ENCODE measurements at places on chromosomes 11 and 22.

DNA sequence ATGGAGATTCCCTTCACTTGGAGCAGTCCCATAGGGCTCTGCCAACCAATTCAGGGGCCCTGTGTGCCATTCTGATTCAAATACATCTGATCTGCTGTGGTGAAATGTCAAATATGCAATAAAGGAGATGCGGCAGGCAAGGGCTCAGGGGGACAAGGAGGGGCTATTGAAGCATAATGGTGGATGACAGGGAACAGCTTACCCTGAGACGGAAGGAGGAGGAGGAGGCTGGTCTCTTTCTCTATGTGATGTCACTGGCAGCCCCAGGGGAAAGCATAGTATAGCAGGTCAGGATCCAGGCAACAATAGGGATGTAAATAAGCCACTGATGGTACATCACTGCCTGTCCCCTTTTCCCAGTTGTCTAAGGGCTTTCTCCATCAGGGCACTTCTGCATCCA, 350.9 kb upstream of the SYN3 start:
- no peak for DNase-seq

DNA sequence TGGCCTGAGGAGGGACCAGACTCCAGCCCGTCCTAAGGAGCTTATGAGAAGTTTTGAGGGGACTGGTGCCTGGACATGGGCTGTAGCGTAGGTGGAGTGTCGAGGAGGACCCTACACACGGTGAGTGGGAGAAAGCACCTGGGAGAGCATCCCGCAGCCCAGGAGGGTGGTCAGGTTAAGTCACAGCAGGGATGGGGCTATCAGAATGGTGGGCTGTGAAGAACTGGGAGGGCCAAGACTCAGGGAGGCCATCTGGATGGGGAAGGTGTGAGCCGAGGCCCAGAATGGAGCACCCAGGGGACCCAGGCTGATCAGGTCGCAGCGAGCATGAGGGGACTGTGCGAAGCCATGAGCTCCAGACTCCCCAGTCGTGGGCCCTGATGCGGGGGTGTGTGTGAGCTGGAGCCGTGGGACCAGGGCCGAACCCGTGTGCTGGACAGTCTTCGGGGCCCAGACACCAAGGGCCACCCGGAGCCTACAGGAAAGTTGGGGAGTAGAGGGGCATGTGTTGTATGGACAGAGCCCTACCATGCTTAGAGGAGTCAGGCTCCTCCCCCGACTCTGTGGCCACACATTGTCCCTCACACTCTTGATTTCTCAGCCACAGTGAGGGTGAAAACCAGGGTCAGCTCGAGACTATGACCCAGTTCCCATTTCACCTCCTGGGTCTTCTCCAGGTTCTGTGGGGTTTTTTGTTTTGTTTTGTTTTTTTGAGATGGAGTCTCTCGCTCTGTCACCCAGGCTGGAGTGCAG, 54.3 kb downstream of the BCR start:
- DNase-seq = no peak

DNA sequence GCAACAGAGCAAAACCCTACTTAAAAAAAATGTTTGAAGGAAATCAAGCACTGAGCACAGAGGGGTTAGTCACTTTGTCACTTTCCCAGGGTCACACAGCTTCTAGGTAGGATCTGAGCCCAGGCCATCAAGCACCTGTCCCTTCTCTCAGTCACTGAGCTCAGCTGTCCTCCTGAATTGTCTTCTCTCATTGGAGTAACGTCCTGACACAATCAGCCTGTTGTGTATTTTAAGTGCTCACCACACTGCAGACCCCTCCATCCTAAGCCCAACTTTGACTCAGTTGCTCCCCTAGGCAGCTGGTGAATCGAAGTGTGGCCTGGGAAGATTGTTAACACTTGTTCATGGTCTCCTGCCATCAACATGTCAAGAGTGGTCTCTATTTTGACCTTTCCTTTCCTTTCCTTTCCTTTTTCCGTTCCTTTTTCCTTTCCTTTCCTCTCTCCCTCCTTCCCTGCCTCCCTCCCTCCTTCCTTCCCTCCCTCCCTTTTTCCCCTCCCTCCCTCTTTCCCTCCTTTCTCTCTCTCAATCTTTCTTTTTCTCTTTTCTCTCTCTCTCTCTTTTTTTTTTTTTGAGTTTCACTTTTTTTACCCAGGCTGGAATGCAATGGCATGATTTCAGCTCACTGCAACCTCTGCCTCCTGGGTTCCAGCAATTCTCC, 76.1 kb downstream of the PIWIL3 start:
- no peak for DNase-seq

GRCh38 chr11:124026498-124026897, at the start of gene OR10G8:
Gene OR10G8 (plus strand): TSS chr11:124026798. CDS start chr11:124029623, 2,825 bp downstream.
- DNase-seq = no peak

DNA sequence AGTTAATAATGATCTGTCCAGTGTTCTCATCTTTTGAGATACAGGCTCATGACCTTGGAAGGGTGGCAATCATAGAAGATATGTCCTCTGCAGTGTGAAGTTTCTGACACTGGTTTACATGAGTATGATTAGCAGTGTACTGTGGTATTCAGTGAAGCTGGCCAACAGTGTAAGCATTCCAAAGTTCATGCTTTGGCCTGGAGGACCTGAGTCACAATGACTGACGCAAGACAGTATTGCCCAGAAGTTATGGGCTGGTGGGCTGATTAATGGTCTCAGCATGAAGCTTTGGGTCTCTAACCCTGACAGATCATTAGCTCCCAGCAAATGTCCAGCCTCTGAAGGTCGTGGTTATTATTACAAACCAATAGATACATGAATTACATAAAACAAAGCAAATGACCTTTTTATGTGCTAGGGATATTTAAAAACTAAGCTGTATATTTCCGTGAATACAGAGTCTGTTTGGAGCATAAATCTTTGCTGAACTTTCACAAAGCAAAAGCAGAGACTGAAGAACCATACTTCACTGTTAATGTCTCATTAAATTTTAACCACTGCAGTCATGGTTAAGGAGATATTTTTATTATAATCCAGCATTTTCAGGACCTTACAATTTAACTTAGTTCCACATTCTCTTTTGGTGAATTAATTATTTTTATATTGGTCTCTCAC, 28.3 kb upstream of the USP47 start:
- DNase-seq = peak; percentile 89

- no peak for DNase-seq
Observed at GRCh38 chr11:45942381-45942780, 19.9 kb downstream of the LARGE2 start.

DNA sequence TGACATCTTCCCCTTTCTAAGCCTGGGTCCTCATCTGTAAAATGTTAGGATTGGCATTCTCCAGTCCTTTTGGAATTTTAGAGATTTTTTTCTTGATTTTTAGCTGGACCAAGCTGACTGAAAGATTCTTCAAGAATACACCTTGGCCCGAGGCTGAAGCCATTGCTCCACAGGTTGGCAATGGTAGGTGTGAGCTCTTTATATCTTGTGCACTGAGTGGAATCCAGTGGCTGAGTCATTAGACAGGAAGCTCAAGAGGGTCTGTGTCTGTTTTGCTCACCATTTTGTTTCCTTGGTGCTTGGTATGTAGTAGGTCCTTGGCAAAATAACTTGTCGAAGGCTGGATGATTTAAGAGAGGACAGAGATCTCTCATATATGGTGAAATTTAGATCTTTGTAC, 6.2 kb downstream of the EIF3L start:
- no peak for DNase-seq

GRCh38 chr11:123853038-123853437, 32.4 kb downstream of the TMEM225 start:
- DNase-seq = no peak

DNA sequence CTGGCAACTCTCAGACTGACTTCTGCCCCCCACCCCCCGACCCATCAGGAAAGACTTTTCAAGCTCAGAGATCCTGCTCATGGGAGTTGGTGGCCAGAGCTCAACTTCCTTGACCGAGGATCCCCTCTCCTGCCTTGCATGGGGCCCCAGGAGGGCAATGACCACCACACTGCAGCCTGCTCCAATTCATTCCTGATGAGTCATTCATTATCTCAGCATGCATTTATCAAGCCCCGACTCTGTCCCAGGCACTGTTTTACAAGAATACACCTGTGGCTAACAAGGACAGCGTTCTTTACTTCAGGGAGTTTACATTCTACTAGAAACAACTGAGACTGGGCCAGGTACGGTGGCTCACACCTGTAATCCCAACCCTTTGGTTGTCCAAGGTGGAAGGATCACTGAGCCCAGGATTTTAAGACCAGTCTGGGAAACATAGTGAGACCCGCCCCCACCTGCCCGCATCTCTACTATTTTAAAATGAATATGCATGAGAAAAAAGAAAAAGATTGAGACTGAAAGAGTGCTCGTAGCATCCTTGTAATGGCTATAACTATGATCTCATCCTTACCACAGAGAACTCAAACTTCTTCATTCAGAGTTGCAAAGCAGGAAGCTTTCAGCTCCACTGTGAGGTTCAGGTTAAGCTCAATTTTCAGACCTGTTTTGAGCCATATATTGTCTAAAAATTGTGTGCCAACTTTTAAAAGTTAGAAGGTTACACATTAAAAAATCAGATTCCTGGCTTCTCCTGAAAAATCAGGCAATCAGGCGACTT, 60.4 kb downstream of the FEZ1 start:
- no peak for DNase-seq

DNA sequence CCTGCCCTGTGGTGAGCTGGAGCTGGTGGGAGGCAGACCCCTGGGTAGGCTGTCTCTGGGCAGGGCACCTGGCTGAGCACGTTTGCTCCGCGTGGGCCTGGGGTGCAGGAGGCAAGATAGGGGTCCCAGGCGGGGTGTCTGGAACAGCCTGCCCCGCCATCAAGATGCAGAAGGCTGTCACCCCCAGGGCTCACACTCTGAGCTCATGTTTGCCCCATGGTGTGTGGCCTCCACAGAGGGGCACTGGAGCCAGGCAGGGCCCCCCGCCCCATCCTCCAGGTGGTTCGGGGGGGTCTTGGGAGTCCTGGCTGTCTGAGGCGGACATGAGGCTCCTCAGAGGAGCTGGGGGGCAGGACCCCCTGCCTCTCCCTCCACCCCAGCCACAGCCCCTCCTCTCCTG, 28.9 kb upstream of the CARS1 start:
- no peak for DNase-seq

GRCh38 chr11:100383357-100383865, 303.7 kb upstream of the ARHGAP42 start:
- DNase-seq = no peak

DNA sequence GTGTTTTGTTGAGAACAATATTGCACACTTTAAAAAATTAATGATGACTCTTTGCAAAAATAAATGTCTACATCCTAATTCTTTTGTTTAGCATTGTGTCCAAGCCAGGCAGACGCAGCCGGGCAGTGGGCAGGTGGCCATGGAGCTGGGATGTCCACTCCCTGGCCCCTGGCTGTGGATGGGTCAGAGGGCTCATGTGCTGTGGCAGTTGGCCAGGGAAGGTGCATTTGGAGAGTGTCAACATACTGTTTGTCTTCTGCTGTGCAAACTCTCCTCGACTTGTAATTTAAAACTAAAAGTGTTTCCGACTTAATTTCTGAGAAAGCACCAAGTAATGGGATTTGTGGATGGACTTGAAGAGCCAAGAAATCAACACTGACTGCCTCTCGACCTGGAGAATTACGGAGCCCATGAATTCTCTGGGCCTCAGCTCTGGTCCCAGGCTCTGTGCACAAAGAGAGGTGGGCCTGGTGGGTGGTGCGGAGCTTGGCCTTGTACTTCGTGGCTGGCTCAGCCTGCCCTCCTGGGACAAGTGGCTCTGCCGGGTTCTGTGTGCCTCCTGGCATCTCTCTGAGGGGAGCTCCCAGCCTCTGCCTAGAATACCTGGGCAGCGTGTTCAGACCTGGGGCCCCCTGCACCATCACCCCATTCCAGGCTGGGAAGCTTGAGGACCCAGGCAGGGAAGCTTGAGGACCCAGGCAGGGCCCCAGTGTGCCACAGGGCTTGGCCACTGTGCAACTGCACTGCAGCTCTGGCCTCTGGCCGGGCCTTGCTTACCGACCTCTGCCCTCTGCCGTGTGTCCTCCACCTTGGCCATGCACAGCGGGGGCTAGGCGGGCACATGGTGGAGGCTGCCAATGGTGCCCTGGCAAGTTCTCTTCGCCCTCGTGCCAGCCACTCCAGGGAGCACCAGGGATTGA, 46.4 kb downstream of the RTN4R start:
- DNase-seq = no peak

DNA sequence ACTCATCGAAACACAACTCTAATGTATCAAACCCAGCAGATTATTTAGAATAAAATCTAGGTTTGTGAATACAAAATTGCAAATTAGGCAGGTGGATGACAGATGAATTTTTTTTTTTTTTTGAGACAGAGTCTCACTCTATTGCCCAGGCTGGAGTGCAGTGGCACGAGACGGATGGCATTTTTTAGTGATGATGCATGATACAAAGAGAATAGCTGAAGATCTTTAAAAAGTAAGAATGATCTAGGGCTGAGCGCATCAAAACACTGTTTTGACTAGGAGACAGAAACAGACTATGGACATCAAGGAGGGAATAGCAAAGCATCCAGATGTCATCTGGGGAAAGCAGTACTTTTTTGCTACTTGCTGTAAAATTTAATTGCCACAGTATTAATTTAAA, 63.8 kb downstream of the IMMP1L start:
- DNase-seq = no peak

DNA sequence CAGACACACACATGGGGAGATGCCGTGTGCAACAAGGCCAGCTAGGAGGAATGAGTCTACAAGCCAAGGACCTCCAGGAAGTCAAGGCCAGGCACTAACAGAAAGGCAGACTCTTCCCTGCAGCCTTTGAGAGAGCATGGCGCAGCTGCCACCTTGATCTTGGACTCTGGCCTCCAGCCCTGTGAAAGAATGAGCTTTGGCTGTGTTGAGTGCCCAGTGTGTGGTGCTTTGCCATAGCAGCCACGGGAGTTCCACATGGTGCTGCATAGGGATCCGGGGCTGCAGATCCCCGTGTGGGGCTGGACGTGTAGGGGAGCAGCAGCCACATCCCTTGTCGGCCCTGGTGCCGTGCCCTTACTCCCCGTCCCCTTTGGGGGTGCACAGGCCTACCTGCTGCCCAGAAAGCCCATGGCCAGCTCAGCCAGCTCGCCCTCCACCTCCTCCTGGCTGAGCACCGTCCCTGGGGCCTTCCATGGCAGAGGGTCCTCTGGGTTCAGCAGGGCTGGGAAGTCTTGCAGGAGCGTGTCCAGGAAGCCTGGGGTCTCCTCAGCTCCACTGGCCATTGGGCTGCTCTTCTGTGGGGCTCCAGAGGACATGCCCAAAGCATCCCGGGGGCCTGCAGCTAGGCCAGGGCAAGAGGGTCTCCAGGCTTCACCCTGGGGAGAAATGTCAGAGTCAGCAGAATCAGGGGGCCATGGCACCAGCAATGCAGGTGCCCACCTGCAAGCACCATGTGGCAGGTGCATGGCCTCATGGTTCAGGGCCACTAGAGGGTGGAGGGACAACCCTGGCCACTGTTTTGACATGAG, 7.0 kb downstream of the PPM1F start:
- no peak for DNase-seq

GRCh38 chr22:38056969-38057891, at the start of gene PICK1:
Gene PICK1 (plus strand): TSS chr22:38057404. CDS start chr22:38057810, 406 bp downstream.
- DNase-seq = peak; percentile 58

- DNase-seq = no peak
Observed at GRCh38 chr11:129852125-129852740, 36.6 kb downstream of the TMEM45B start.

GRCh38 chr22:22406445-22407027, 102.0 kb downstream of the ZNF280B start:
- DNase-seq = no peak

All from HS-5 (cell line).